ENCODE measurements at places on chromosomes 11 and 22.

- no peak for DNase-seq
Observed at GRCh38 chr11:40162901-40163883, 1296.3 kb downstream of the LRRC4C start.

- no peak for DNase-seq
Observed at GRCh38 chr11:46188017-46188416, 66.8 kb upstream of the PHF21A start.

DNA sequence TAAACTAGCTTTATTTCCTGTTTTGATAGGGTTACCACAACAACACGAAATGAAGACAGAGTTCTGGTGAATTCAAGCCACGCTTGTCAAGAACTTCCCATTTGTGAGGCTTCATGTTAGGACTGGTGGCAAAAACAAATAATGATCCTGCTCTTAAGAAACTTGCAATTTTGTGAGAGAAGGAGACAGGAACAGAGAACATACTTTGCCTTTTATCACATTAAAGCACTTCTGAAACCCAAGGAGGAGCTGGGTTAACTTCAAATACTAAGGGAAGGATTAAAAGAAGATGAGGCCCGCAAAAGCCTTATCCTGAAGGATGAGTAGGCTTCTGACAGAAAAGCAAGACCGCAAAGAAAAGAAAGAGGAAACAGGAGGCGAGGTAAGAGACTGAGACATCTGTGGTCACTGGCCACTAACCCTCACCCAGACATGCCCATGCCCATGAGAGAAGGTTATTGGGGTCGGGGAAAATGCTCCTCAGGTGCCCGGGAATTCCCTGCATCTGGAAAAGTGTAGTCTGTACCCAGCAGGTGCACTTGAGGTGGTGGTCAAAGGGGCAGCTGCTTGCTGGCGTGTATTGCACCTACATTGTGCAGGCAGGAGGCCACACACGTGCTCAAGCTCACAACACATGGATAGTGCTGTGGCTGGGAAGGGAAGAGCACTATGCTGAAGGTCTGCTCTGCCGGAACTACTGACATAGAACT lies 50.5 kb downstream of the MAPK1 start:
- peak; percentile 71 for DNase-seq

DNA sequence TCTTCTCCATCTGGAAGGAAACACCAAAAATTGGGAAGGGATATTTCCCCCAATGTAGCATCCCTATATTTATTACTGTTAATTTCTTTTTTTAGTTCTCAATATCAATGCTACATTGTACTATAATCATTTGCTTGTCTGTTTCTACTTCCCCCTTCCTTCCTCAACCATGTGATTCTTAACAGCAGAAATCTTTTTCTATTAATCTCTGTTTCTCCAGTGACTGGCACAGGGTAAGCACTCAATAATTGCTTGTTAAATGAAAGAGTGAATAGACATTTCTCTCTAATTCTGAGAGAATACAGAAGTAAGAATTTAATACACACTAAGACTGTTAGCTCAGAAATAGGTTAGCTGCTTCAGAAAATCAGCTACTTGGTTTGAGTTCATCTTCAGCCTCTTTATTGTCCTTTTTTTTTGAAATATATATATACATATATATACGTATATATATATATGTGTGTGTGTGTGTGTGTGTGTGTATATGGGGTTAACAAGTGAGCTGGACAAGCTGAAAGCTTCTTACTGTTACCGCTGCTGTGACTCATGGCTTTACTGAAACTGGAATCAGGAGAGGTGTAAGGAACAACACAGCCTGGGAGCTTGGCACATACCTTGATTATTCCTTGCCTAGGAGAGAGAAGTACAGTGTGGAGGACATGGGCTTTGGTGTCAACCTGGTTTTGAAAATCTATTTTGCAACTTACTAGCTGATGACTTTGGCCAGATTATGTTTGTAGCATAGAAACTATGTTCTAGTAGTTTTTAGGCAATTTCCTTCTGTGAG lies 26.2 kb upstream of the PDE3B start:
- DNase-seq: no peak

DNA sequence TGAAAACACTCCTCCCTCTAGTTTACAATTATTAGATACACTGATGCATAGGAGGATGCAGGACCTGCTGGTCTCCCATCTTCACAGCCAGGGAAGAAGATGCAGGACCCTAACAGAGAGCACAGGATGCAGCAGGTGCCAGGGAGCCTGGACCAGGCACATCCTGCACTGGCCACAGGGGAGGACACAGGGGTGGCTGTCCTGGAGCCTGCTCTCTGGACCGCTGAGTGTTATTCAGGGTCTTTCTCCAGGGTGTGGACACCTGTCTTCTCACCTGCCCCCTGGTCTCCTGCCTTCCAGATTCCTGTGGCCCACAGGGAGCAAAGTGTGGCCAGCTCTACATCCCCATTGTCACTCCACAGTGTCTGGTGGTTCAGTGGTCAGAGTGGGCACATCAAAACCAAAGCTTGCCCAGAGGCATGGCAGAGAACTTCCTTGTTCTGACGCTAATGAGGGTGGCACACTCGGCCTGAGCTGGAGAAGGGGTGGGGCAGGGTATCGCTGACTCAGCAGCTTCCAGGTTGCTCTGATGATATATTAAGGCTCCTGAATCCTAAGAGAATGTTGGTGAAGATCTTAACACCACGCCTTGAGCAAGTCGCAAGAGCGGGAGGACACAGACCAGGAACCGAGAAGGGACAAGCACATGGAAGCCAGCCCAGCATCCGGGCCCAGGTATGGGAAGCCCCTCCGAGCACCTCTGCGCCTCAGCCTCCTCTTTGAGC lies at the start of gene APOBEC3A:
APOBEC3A (plus strand) TSS at position 564 of the 725 bp plus-strand sequence; CDS start at position 647, 83 bp downstream.
- no peak for DNase-seq

- DNase-seq: no peak
Observed at GRCh38 chr11:107961480-107961879, 33.2 kb downstream of the RAB39A start.

- DNase-seq: no peak
Observed at GRCh38 chr11:62157603-62158002, 32.4 kb upstream of the SCGB1D1 start.

DNA sequence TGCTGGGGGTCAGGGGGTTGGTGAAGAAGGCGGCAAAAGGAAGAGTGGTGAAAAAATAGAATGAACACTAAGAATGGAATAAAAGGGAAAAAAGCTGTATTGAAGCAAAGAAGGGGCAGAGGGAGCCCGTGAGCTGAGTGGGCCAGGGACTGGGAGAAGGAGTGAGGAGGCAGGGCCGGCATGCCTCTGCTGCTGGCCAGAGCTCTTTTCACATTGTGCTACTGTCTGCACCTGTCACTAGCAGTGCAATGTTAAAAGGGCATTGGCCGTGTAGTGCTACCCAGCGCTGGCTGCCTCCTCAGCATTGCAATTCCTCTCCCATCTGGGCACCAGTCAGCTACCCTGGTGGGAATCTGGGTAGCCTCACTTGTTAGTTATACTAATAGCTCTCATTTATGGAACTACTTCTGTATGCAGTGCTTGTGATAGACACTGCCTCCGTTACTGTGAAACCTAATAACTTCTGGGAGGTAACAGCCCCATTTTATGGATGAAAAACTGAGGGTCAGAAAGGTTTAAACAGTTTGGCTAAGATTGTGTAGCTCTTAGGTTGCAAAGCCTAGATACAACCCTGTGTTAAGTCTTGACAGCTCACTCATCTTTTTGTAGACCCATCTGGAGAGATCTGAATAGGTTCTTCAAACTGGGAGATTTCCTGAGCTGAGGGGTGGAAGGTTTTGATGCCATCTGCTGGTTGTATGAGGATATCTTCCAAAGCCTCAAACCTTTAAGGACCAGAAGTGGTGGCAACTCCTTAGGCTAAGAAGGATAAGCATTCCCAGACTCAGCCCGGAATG lies 8.5 kb downstream of the YPEL4 start:
- DNase-seq: peak; percentile 65

DNA sequence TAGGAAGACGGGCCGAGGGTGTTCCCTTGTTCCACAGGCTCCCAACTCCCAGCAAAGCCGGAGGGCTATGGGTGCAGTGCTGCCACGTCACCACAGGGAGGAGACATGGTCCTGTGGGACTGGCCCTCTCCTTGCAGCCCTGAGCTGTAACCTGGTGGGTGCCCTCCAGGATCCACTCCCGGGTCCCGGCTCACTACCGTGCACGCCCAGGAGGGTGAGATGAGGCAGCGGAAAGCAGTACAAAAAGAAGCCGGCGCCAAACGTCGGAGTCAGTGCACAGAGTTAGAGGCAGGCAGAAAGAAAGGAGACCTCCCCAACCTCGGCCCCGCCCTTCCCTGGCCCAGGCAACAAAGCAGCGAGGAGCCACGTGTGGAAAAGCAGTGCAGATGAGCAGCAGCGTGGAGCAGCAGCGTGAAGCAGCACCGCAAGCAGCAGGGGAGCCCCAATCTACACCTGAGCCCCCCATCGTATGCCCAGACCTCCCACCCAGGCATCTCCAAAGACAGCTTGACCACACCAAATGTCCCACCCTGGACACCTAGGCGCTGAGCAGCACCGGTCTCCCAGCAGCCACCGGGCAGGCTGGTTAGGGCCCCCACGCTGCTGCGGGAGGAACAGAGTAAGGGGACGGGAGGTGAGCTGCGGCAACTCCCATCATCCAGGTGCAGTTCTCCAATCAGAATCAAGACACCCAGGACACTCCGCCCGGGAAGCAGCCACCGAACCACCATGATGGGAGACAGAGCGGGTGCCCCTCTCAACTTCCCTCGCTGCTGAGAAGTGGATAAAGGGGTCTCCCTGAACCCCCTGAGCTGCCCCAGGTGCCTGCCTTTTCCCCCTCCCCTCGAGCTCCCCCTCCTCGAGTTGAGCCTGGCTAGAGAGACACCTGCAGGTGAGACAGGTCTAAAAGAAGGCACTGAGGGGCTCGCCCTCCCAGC lies 28.8 kb downstream of the IGSF9B start:
- DNase-seq: peak; percentile 82

- DNase-seq: no peak
Observed at GRCh38 chr11:106461839-106462545, 384.5 kb downstream of the AASDHPPT start.

DNA sequence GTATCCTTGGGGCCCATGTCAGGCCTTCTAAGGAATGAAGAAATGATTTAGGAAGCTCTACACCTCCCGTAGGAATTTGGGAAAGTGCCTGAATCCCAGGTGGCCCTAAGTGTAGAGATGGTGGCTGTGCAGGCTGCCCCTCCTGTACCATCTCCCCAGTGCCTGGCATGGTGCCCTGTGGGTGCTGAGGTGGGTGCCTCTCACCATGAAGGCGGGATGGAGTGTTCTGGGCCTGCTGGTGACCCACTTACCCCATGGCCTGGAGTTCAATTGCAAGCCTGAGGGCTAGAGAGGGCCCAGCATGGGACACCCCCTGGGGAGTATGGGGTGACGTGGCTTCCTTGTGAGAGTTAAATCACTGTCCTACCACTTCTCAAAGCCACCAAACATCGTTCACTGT lies 19.8 kb downstream of the SAMM50 start:
- DNase-seq: no peak

GRCh38 chr11:61118406-61118805 lies 16.1 kb downstream of the CD5 start:
- DNase-seq: no peak

DNA sequence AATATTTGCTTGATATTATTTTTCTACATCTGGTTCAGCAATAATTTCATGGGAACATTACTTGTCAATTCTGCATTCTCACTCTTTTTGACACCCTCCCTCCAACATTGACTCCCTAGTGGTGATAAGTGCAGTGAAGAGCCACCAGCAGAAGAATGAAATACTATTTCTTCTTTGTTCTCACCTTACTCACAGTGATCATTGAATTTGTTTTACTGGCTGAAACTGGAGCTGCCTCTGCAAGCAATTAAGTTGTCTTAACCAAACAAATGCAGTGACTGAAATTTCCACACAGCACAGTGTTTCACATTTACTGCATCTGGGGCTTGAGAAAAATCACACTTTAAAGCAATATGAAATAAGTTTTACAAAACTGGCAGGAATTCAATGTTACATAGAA lies 189.8 kb downstream of the JRKL start:
- DNase-seq: no peak

GRCh38 chr22:32754413-32755041 lies 47.0 kb upstream of the TIMP3 start:
- no peak for DNase-seq

- DNase-seq: no peak
Observed at GRCh38 chr11:112834277-112834755, 126.9 kb upstream of the NCAM1 start.

GRCh38 chr11:1760351-1761109 lies 3.2 kb downstream of the CTSD start:
- DNase-seq: no peak

DNA sequence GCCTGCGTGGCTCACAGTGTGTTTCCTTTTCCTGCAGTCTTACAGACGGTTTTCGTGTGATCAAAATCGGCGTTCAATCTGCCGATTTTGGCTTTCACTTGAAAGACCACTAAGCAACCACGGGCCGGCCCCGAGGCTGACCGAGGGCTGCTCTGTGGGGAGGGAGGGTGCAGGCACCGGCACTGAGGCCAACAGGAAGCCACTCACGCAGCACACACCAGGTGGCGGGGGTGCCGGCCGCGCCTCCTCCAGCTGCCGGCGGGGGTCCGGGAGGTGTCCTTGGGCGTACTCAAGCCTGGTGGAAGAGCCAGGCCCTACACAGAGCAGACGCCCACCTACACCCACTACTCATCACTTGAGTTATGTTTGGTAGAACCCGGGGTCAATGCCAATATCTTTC lies 14.3 kb downstream of the TOLLIP start:
- no peak for DNase-seq

- no peak for DNase-seq
Observed at GRCh38 chr11:86106916-86107315, 38.0 kb upstream of the PICALM start.

DNA sequence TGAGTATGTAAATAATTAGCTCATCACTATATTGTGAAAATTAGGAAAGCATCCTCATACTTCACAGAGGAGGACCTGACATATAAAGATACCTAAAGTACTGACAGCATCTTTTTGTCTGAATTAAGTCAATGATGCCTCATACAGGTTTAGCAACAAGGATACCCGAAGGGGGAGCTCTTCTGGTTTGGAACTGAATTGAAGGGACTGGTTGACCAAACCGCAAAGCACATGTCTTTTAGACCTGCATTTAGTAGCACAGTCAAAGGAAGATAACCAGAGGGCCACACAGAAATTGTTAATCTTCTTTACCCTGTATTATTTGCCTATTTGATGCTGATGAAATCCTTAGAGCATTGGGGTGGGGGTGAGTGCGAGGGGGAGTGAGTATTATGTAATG lies 12.9 kb upstream of the WT1 start:
- no peak for DNase-seq

DNA sequence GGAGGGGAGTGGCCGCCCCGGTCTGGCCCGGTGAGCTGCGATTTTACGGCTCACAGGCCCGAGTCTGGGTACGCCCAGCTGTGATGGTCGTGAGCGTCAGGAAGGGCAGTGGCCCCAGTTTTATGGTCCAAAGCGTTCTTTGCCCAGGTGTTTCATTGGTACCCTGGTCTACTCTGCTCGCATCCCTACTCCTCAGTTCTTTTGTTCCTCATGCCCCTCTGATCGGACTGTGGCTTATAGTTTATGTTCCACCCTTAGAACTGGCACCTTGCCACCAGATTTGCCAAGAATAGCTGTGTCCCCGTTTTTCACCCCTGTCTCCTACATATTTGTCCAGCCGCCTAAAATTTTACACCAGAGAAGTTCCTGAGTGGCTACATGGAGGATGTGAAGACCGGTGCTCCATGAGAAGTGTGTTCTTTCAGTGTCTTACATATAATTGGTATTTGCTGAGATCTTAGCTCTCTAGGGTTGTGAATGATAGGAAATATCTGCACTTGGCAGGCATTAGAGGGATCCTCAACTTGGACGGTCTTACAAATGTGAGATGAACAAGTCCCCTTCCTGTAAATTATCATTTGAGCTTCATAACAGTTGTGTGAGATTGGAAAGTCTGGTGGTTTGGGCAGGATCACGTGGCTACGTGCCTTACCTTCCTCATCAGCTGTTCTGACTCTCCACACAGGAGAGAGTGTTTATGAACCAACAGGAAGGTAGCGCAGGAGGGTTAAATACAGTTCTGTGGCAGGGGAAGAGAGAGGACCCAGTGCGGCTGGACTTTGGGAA lies 1.1 kb downstream of the PANX1 start:
- DNase-seq: no peak
